Activated CD4-positive, CD25-positive, alpha-beta regulatory T cell (primary cell): ENCODE measurements at places on chromosomes 4 and X.

- DNase-seq = no peak
These were observed 22.9 kb upstream of the CPE start for GRCh38 chr4:165355900-165356300.

DNA sequence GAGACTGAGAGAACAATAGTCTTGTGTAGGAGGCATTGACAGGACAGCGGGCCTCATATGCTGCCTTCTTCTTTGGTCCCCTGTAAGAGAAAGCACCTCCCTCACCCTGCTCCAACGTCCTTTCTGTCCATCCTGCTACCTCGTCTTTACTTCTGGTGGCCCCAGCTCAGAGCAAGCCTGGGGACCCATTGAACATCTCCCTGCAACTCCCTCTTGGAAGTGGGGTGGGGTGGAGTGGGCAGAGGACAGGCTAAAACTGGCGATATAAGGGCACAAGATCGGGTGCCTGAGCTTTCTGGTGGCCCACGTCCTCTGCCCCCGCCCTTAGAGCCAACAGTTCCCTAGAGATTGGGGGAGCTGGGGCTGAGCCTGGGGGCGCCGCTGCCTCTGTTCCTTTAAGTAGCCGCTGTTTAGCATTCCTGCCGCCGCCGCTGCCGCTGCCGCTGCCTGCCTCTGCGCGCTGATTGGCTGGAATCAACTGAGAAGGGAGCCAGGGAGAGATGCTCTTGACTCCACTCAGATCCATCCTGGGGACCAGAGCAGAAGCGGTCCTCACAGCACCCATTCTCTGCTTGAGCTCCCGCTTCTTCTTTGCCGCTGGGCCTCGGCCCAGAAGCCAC lies at the start of gene DLG3:
TSS of gene DLG3 (plus strand) at position 510 of the 620 bp plus-strand sequence. CDS start 367 bp downstream, outside the sequence.
- DNase-seq = no peak

DNA sequence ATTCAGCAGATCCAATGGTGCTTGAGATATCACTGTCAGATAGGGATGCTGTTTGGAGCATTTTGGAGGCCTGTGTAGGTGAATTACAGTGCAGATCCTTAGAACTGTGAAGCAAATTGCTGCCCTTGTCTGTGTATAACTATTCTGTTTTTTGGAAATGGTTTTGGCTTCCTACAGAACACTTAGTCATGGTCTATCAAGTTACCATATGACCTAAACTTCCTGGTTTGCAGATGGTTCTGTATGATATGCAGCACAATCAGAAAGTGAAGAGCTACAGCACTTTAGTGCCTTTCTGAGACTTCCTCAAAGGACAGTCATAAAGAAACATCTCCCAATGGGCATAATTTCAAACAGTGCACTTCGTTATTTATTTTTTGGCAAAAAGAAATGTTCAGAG lies 688.6 kb downstream of the SH3BGRL start:
- DNase-seq = no peak

DNA sequence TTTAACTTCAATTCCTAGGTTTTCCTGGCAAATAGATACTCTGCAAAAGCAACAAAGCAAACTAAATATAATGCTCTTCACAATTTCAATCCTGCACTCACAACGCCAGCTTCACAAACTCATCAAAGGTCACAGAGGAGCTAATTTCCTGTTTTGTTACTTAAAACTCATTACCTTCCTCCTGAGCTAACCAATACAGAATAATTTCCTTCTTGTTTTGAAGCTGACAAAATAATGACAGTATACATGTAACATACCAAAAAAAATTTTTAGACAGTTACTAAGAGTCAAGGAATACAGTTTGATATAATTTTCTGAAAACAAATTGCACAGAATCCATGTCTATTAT lies 17.9 kb downstream of the CNOT6L start:
- DNase-seq = no peak

DNA sequence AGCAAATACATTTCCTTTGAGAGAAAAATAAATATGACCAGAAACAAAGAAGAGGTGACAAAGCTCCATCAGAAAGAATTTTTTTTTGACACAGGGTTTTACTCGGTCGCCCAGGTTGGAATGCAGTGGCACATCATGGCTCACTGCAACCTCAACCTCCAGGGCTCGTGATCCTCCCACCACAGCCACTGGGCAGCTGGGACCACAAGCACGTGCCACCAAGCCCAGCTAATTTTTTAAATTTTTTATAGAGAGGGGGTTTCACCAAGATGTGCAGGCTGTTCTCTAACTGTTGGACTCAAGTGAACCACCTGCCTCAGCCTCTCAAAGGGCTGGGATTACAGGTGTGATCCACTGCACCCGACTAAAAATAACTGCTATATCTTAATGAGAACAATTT lies 10.3 kb downstream of the ADH5 start:
- DNase-seq = no peak

GRCh38 chrX:75276666-75277065 lies 2.8 kb downstream of the UPRT start:
- no peak for DNase-seq

- no peak for DNase-seq
These were observed 24.4 kb upstream of the MAP7D3 start for GRCh38 chrX:136275553-136275952.

DNA sequence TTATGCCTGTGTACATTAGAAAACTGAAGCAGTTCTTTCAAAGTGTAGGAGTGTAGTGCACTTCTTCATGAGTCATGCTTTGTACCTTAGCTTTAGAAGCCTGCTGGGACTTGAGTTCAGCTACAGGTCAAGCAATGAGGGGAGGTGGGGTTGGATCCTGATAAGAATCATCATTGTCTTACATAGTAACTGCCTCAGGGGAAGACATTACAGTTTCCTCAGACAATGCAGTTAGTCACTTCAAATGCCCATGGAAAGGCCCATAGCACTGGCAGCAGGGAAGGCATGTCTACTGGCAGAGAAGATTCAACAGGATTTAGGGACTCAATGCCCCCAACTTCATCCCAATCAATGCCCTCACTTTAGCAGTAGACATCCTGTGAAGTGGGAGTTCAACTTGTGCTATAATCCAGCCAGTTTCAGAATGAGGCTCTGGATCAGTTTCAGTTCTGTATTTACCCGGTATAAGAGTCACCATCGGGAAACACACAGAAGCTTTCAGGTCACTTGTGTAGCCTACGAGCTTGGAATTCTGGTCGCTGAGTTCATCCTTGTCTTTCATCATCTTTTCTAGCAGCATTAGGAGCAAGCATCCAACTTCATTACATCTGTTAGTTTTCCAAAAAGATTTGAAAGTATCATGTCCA lies 1216.5 kb downstream of the RAPGEF2 start:
- no peak for DNase-seq

DNA sequence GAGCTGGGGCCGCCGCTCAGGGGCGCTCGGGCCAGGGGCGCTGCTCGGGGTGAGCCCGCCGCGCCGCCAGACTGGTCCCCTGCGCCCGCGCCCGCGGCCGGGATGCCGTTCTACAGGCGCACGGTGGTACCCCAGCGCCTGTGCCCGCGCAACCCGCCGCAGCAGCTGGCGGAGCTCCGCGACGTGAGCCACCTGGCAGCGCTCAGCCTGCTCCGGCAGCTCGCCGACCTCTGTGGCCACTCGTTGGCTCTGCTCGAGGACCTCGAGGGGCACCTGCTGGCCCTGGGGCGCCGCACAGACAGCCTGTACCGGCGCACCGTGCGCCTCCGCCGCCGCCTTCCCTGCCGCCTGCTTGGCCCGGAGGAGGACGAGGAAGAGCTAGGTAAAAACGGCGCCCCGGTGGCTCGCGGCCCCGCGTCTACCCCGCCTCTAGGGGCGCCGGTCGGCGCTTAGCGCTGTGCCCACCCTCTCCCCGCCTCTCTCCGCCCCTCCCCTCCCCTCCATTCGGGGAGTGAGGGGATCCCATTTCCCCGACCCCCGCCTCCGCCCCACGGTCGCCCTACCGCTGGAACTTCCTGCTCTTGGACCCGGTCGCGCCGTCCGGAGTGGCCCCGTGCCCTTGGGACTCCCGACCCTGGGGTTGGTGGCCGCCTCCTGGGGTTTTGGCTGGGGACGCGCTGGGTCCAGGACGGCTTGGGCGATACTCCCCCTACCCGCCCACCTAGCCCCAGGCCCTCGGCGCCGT lies 513 bp downstream of the NHSL2 start:
- peak; percentile 1 for DNase-seq

GRCh38 chr4:65791111-65791811 lies 121.0 kb upstream of the EPHA5 start:
- DNase-seq = no peak

GRCh38 chr4:142367418-142368180 lies 478.5 kb downstream of the INPP4B start:
- no peak for DNase-seq
